ENCODE measurements at places on chromosomes 2 and 18.

DNA sequence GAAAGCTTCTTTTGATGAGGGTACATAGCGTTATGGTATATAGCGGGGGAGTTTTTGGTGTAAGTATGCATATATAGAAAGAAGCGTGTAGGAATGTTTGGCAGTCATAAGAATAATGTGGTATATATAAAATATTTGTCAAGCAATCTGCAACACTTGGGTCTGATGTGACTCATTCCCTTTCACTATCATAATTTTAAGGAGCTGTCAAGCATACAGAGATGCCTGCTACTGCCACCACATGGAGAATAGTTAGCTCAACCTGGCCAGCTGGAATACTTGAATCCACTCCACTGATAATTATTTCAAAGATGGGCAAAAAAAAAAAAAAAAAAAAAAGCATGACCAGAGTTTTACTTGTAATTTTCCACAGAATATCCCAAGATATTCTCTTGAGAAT, 559.8 kb upstream of the REG3G start:
- no peak for DNase-seq

- DNase-seq = no peak
Measured at GRCh38 chr18:34222307-34223163, 2.2 kb downstream of the NOL4 start.

DNA sequence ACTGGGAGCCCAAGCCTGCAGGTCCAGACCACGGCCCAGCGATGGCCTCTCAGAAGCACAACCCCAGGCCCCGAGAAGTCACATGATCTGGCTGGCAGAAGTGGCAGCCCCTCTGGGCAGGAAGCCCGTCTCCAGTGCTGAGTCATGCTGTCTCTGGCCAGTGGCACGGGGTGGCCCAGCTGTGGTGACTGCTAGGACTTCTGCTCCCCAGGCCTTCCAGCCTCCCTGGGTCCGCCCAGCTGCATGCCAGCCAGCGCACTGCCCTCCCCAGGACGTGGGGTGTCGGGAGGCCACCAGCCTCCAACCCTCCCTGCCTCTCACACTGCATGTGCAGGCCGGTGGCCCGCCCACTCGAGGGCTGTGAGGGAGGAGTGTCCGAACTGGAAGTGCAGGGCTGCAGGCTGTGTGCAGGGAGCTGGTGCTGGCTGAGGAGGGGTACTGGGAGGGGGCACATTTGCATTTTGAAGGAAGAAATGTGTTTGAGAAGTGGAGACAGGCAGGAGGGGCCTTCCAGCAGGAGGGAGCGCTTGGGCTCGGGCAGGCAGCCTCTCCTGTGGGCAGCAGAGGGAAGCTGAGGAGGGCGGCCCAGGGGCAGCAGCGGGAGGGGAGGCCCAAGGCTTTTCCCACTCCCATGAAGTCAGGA, 17.0 kb upstream of the HPCAL1 start:
- peak; percentile 96 for DNase-seq

- peak; percentile 17 for DNase-seq
Measured at GRCh38 chr2:2233171-2233826, 97.8 kb downstream of the MYT1L start.

- DNase-seq = no peak
Measured at GRCh38 chr2:65037178-65037577, 19.0 kb upstream of the CEP68 start.
